ENCODE measurements at places on chromosomes 5 and 9.
A peak's percentile ranks its signal among the peaks of the same experiment; 100 is the strongest.

- peak; percentile 55 for ATAC-seq
Measured at GRCh38 chr5:140926443-140927227, 536 bp downstream of the PCDHAC1 start.

- peak; percentile 28 for ATAC-seq
Measured at GRCh38 chr5:138850865-138851435, 24.2 kb downstream of the LRRTM2 start.

DNA sequence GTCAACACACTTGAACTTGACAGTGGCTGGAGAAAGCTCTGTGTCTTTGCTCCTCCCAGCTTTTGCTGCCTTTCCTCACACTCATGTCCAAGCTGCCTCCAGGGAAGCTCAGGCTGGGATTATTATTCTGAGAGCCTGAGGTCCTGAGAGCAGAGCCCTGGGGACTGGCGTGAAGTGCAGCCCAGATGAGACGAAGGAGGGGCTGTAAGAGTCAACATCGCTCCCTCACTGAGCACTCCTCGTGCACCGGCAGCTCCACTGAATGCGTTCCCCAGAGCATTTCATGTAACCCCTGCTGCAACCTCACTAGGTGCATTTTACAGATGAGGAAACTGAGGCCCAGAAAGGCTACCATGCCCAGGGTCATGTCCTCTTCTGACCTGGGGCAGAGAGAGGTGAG lies 63.5 kb upstream of the PHYKPL start:
- ATAC-seq: no peak

DNA sequence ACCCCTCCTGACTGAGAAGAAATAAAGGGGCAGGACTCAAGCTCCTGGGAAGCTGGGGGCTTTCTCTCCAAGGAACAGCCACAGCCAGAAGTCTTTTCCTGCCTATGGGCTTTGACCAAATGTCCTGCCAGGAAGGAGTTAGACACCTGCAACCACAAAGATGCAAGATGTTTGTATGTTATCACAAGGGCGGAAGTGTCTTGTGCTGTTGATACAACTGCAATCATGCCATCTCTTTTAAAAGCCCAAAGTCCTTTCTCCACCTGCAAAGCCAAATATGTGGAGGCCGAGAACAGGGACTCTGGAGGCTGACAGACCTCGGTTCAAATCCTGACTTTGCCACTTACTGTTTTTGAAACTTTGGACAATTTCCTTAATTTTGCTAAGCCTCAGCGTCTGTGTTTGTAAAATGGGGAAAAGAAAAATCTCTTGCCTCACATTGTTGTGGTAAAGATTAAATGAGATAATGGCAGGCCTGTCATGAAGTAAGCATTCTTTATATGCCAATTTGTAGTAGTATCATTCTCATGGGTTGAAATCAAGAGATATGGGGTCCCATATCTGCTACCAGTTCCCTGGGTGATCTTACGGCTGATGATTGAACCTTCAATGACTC lies 17.0 kb downstream of the HRH2 start:
- ATAC-seq: no peak

GRCh38 chr5:94745786-94746730 lies 127.6 kb downstream of the SLF1 start:
- ATAC-seq: peak; percentile 73

DNA sequence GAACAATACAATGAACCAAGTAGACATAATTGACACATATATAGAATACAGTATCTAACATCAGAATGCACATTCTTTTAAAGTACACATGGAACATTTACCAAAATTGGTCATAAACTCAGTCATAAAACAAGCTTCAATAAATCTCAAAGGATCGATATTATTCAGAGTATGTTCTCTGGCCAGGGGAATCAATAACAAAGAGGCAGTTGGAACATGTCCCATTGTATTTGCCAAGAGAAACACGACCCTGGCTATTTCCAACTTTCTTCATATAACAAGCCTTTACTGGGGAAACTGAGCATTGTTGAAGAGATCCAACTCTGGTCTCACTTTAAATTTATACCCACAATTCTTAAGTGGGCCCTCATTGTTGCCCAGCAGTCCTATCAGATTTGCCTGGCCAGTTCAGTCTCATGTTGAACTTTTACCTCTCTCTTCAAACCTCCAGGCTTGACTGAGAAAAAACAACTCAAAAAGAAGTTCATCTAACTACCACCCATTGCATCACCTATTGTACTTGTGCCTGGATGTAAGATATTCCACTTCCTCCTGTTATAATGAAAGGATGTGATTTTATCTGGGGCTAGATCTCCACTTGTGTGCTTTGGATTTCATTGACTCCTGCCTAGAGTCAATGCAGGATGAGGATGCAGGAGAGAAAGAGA lies 162.5 kb downstream of the HSPA4 start:
- no peak for ATAC-seq

DNA sequence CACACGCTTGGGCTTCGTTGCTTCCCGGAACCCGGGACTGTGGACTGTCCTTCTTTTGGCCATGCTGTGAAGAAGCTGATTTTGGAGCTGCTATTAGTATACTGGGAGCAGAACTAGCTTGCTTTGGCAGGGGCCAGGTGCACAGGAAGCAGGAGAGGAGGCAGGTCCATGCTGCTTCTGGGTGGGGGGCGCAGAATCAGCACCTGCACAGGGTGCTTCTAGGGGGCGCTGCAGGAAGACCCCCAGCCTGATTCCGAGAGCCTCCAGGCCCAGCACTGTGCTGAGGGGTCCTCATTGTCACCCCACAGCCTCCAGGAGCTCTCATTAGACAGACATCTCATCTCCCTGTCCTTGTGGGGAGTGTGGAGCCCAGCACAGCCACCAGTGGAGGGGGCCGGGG lies 252.6 kb upstream of the IRX4 start:
- ATAC-seq: no peak

Measured in esophagus mucosa (tissue), 1 donor.